Lower leg skin (tissue), 4 donors: ENCODE measurements at places on chromosomes 4 and X. TPM values are rescaled to one million over a fixed set of nuclear protein-coding genes. Genes with fewer than 3 reads are reported as not detected.

DNA sequence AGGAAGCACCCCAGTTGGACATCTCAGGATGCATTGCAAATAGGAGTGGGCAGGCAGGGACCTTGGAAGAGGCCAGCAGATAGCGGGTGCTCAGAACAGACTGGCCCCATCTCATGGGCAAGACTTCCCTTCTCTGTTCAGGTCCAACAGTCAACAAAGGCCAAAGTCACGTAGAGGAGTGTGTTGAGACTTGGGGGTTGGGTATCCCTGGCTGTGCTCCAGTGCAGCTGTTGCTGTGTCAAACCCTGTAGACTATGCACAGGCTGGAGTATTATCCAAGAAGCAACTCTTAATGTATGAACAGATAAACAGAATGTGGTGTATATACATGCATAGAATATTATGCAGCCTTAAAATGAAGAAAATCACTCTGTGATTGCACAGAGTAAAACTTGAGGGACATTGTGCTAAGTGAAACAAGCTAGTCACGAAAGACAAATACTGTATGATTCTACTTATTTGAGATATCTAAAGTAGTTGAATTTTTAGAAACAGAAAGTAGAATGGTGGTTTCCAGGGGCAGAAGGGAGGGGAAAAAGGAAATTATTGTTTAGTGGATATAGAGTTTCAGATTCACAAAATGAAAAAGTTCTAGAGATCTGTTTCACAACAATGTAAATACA lies 192.1 kb upstream of the LCORL start:
- no peak for DNase-seq

GRCh38 chr4:140944572-140944971 lies 188.4 kb upstream of the TBC1D9 start:
- no peak for DNase-seq

ENOX2 gene
- 9.0 TPM for total RNA-seq

DNA sequence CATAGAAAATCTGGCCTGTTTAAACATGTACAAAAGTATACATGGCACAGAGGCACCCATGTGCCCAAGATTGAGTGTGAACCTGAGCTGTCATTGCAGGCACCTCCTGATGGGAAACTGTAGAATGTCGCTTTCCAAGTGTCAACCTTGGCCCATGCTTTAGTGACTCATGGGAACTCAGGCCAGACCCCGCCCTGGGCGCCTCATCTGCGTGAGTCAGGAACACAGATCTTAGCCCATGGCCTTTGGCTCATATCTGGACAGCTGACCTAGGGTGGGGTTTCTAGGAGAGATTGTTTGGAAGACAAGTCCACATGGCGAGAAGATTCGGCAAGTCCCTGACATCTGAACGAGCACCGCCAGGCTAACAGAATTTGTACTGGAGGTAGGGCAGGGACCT lies 50.0 kb downstream of the CYTL1 start:
- DNase-seq: peak; percentile 95

GRCh38 chrX:42098900-42099299 lies 175.5 kb upstream of the CASK start:
- DNase-seq: no peak

DNA sequence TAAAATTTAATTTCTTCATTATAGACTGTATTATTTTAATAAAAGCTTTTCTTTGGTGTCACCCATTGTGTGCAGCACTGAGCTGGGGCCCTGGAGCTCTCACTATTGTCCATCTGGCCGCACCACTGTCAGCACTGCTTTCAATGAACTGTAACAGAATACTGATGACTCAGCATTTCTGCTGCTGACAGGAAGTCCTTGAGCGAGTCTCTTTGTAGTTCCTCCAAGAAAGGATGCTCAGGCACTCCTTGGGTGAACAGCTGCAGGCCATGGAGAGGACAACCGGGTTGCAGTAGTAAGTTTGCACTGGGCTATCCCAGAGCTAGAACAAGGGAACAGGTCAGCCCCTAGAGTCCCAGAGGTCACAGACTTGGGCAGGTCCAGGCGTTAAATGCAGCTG lies 81.6 kb downstream of the SORBS2 start:
- DNase-seq: no peak

DNA sequence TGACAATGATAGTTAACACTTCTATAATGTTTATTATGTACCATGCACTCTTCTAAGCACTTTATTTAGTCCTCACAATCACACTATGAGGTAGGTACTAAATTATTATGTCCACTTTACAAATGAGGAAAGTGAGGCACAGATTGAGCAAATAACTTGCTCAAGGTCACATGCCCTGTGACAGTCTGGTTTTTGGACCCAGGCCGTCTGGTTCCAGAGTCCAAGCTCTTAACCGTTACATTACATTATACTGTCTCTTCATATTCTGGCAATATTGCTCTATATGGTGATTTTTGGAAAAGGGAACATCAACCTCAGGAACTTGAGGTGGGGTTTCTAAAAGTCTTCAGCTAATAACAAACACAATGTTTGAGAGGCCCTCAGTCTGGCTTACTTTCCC lies 12.8 kb downstream of the SYTL4 start:
- DNase-seq: no peak

DNA sequence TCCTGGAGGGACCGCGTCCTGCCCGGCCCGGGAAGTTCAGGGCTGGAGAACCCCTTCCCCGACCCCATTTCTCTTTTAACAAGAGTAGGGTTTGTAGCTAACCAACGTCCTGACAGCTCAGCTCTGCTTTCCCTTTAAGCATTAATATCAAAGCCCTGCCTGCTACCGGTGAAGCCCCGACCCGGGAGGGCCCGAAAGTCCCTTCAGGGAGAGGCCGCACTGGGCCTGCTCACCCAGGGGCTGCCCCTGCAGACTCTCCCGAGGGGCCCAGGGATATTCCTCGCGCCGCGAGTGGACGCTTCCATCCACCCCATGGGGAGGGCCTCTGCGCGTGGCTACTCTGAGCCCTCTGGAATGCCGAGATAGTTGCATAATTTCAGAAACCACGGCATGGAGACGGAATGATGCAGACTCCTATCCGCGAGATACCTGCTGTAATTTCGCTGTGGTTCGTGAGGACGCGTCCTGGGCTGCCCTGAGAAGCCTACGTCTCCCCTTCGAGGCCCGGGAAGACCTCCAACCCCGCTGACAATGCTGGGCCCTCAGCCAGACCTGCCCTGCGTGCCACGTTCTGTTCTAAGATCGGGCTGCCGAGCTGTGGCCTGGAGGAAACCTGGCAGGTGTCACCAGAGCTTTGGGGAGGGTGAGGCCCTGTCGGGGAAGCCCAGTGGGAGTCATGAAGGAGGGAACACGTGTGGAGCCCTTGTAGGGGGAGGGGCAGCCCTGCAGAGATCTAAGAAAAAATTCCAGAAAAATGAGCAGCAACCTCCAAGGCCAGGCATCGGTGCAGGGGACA lies 999 bp upstream of the CTBP1 start:
- DNase-seq: no peak

- no peak for DNase-seq
Observed at GRCh38 chr4:69731241-69731640, 29.2 kb downstream of the SULT1B1 start.

SSX3 gene
- not detected for total RNA-seq

DNA sequence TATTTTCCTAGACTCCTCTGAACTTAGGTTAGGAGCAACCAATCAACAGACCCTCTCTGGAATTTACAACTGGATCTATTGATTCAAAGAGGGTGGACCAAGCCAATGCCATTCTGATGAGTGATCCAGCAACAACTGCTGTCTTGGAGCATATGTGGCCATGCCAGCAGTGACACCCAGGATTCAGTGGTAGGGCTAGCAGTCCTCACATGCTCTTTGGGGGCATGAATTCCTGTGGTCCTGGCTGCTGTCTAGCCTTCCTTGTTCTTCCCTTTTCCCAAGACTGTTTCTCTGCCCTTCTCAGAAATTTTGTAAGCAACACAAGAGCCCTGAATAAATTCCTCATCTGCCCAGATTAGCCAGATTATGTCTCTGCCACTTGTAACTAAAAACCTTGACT lies 61.5 kb upstream of the GATB start:
- no peak for DNase-seq

ABLIM2 gene
- total RNA-seq: 29.8 TPM

DNA sequence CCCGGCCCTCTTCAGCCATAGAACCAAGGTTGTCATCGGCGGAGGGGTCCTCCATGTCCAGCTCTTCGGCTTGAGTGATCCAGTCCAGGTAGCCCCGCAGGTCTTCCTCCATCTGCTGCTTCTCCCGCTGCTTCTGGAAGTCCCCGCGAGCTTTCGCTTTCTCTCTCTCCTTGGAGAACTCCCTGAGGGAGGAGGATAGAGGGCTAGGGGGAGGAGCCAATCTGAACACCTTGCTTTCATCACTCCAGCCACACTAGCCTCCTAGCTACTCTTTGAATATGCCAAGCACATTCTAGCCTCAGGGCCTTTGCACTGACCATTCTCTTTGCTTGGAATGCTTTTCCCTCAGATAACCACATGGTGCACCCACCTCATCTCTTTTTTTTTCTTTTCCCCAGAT lies 6.2 kb downstream of the CACNA1F start:
- no peak for DNase-seq

ADGRG4 gene
- total RNA-seq: not detected

DNA sequence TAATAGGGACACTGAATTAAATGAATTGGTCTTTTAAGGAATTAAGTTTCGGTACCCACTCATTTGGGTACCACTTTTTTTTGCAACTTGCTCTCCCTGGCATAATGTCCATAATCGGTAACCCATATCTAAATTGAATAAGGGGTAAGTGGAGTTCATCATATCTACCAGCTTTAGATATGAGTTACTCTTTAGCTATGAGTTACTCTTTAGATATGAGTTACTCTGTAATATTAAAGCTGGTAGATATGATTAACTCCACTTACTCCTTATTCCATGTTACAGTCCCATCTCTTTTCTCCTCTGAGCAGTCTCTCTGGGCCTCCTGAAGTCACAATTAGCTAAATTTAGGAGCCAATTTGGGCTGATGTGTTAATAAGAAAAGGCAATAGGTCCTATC lies 85.7 kb downstream of the TEX13C start:
- no peak for DNase-seq

FGFBP1 gene
- total RNA-seq: 101 TPM

CT83 gene
- total RNA-seq: not detected

GRCh38 chrX:129646566-129647417 lies 8.0 kb downstream of the APLN start:
- DNase-seq: no peak

DNA sequence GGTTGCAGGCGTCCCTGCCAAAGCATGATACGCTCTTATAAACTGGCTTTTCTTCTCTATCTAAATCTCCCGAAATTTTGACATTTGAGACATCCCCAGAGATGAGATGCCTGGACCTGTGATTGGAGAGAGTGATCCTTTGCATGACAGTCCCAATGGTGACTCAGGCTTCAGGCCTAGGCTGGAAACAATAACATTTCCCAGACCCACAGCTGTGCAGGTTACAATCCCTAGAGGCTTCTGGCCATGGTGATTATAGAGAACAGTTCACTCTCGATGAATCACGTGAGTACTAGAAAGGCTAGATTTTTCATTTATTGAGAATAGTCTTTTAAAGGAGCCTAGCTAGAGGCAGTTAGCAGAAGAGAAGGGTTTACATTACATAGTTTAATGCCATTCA lies 75.9 kb downstream of the SPATA18 start:
- DNase-seq: no peak

- no peak for DNase-seq
Observed at GRCh38 chrX:47539860-47540259, 21.1 kb upstream of the ARAF start.

DNA sequence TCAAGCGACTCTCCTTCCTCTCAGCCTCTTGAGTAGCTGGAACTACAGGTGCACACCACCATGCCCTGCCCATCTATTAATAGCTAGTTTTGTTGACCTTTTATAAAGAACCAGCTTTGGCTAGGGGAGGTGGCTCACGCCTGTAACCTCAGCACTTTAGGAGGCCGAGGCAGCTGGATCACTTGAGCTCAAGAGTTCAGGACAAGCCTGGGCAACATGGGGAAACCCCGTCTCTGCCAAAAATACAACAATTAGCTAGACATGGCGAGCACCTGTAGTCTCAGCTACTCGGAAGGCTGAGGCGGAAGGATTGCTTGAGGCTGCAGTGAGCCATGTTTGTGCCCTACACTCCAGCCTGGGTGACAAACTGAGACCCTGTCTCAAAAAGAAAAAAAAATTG lies 2.7 kb downstream of the TKTL1 start:
- no peak for DNase-seq
